ENCODE measurements at places on chromosomes 11 and 22.

DNA sequence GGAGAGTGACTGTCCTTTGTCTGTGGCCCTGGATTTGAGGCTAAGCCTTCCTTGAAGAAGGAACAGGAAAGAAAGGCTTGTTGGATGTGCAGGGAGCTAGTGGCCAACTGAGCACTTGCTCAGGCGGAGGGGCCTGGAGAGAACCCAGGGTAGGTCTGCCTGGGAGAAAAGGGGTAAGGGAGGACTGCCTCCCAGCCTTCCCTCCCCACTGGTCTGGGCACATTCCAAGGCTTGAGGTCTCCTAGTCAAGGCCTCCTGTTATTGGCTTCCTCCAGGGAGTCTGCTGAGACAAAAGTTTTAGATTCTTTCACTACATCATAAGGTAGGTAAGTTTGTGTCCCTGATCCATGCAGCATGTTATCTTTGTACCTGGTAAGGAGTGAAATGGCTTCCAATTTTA is 15.2 kb downstream of the KCNQ1OT1 start:
- no peak for DNase-seq

DNA sequence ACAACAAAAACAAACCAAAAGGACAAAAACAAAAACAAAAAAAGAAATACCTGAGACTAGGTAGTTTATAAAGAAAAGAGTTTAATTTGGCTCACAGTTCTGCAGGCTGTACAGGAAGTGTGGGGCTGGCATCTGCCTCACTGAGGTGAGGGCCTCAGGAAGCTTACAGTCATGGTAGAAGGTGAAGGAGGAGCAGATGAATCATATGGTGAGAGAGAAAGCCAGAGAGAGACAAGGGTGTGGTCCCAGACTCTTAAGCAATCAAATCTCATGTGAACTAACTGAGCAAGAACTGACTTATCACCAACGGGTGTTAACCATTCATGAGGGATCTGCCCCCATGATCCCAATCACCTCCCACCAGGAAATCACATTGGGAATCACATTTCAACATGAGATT is 58.8 kb upstream of the ZBED5 start:
- no peak for DNase-seq

- no peak for DNase-seq
Observed at GRCh38 chr11:45333001-45333971, 47.1 kb upstream of the SYT13 start.

DNA sequence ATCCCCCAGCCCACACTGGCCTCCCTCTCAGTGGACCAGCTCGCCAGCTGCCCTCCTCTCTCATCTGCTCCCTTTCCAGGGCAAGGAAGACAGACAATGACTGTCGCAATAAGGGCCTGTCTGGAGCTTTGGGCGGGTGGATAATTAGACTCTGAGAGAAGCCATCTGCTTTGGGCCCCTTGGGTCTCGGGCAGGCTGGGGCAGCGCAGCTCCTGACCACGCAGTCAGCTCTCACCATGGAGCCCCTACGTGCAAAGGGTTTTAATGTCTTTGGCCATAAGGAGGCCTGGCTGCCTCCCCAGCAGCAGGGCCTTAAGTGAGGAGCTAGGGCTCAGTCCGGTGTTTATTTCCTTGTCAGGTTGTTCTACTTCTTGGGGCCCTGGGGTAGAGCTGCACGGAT is 153.9 kb downstream of the CHST1 start:
- DNase-seq, result no peak

GRCh38 chr11:96085319-96085930 is 161.5 kb upstream of the MTMR2 start:
- no peak for DNase-seq

GRCh38 chr11:44627911-44628729 is 62.7 kb downstream of the CD82 start:
- peak; percentile 8 for DNase-seq

DNA sequence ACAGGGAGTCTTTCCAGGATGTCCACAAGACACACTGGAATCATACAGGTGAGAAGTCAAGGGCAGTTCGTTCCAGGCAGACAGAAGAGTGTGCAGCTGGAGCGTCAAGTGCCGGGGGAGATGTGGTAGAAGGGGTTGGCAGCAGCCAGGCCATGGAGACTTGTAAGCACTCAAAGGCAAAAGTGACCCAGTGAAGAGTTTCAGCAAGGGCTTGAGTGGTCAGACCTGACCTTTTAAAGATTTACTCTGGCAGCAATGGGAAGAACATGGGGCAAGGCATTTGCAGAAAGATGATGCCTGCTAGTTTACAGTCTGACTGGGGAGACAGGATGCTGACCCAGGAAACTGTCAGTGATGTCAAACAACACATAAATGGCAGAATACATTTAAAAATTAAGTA is 29.0 kb downstream of the P4HA3 start:
- DNase-seq, result no peak

DNA sequence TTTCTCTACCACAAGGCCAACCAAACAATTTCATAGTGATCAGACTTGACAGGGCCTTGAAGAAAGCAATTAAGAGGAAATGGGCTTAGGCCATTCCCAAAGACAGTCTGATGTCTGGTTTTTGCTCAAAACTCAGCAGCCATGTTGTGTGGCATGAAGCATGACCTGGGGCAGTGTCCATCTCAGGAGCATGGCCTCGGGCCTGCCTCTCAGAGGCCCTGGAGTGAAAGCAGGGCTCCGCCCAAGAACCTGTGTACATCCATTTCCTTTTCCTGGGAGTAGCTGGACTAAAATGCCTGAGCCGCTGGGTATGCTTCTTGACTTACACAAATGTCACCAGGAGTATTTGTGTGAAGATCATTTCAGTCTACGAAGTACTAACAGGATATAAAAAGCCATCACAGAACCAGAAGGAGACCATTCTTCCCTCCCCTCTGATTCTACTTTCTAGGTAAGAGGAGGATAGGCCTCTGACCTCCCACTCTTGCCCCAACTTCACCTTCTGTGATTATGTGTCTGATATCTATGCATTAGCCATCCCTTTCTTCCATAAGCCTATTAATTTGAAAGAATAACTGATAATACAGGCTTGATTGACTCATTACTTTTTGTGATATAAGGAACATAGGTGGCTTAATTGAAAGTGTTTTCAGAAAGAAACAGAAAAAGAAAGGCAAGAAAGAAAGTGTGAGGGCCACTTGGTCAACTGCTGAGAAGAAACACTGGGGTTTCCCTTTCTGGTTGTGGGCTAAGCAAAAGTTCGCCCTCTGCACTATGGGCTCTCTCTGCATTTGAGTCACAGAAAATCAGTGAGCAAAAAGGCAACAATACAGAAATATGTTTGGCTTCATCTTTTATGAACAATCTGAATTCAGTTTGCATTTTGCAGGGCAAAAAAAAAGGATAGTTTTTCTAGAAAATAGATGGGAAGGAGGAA is 188.6 kb upstream of the MTMR2 start:
- DNase-seq, result no peak

DNA sequence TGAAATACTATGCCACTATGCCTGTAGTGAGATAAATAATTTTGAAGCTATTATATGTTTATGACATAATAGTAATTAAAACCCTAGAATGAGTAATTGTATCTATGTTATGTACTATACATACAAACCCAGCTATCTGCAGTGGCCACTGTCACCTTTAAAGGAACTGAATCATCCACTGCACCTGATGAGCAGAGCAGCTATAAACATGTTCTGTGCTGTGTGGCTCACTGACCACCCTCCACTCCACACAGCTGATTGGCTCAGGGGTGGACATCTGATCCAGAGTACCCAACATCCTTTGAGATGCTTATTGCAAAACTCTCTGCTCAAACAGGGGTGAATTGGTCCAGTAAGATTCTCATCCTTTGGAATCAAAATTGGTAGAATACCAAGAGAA is 19.2 kb upstream of the RRAS2 start:
- no peak for DNase-seq

Measured in AG09319 (cell line).